ENCODE measurements at places on chromosomes 5 and 9.

- DNase-seq: no peak
Observed at GRCh38 chr5:164466033-164466432, 960.6 kb downstream of the MAT2B start.

DNA sequence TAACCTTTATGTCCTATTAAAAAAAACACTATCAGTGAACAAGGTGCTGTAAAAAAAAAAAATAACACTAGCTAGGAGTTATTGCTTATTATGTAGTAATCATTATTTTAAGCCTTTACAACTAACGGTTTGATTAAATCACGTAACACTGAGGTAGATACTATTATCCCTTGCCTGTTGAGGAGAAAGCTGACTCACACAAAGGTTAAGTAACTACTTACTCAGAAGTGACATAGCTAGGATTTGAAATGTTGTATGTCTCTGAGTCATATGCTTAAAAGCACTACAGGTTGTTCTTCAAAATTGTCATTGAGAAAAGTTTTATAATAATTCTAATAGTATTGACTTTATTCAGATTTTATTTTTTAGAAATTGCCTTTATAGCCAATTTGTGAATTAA, 8.8 kb downstream of the TENT2 start:
- DNase-seq: peak; percentile 11

DNA sequence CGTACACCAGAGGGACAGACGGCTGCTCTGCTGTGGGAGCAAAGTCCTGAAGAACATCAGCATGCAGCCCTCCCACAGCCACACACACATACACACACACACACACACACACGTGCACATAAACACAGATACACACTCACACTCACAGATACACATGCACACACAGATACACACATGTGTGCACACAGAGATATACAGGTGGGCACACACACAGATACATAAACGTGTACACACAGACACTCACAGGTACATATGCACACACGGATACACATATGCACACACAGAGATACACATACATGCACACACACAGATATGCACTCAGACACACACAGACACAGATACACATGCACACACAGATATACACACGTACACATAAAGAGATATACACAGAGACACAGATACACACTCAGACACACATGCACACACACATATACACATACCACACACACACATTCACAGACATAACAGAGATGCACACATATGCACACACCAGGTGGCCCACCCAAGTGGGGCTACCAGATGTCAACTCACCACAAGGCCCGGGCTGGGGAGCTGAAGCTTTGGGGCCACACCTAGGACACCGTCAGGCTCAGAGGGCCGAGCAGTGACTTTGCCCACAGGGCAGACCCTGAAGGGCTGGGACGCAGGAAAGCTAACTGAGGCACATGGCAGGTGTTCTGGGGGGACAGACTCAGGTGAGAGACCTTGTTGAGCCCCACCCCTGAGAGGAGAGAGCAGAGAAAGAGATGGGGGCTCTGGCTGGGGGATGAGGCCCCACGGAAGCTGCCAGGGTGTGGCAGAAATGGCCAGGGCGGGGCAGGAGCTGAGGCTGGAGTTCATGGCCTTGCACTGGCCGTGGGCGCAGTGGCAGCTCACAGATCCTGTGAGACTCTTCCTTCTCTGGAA, 148.6 kb upstream of the PPP1R26 start:
- no peak for DNase-seq

- DNase-seq: no peak
Observed at GRCh38 chr5:5101676-5102075, 38.5 kb upstream of the ADAMTS16 start.

DNA sequence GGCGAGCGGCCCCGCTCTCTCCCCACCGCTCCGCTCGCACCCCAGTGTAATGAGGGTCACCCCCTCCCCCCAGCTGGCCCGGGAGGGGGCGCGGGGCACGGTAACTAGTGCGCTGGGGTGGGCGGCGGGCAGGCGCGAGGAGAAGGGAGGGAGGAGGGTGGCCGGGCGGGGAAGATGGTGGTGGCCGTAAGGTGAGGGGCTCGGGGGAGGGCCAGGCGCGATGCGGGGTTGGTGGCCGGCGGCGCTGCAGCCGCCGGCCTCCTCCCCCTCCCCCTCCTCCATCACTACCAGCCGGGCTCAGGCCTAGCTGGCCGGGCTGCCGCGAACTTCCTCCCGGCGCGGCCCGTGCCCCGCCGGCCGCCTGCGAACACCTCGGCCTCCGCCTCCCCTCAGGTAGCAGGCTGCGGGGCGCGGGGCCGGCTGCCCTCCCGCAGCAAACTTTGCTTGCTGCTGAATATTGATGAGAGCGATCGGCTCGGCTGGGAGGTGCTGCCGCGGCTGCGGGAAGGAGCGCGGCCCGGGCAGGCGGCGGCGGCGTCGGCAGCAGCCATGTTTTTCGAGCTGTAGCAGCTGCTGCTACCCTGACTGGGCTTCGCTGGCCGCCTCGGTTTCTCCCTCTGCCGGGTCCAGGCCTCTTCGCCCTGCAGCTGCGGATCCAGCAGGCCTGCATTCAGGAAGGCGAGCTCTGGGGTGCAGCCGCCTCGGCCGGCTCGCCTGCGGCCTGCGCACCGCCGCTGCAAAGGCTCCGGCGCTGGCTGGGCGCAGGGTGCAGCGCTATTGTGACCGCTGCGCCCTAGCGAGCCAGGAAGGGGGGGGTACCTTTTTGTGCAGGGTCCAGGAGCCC, 502 bp downstream of the NSD1 start:
- DNase-seq: peak; percentile 45

DNA sequence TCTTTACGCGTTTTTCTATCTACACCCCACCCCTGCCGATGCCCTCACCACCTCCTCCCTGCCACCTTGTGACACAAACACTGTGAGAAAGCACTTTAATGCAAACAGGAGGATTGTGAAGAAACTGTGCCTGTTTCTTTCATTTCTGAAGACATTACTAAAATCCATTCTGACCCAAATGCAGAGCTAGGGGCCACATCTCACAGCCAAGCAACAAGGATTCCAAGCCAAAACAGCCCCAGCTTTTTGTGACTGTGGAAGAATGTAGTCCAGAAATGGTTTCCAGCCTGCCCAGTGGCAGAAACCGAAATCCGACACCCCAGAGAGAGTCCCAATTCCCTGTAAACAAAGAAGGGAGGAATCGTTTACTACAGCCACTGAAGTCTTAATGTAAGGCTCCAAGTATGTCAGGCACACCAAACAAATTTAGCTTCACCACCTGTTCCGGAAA, 190.9 kb downstream of the TTC39B start:
- no peak for DNase-seq

DNA sequence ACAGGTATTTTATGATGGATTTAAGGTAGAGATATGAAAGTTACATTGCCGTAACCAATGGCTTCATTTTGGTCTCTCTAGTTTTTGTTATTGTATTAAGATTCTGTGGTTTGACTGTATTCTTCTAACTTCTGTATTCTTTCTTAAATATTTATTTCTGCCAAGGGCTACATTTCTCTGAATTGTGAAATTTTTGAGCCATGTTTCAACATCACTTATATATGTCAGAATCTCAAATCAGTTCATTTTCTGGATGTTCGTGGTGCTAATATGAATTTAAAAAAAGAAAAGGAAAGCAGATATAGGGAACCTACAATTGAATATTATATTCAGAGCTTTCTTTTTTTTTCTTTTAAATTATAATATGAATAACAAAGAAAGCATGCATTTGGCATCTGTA, 142.7 kb downstream of the ANXA1 start:
- DNase-seq: no peak

DNA sequence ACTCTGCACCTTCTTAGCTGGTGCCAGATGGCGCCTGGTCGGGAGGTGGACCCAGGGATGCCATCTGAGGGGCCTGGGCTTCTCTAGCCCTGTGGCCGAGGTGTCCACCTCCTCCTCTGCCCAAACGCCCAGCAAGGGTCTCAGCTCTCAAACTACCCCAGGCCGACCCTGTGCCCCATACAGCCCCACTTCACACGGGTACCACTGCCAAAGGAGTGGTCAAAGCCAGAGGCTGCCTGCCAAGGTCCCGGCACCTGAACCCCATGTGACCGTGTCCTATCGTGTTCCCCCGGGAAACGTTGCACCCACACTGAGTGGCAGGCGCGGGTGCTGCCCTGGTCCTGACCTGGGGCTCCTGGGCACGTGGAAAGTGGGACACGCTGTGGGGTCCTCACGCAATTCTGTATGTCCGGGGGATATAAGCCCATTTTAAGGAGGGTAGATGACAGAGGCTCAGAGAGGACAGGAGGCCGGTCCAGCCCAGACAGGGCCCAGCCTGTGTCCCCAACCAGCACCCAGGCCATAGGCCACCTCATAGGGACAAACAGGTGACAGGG, 1.9 kb downstream of the ENTPD8 start:
- DNase-seq: no peak

GRCh38 chr9:116370556-116370955, 217.0 kb downstream of the PAPPA start:
- no peak for DNase-seq

- DNase-seq: no peak
Observed at GRCh38 chr5:31630931-31631330, 8.0 kb upstream of the PDZD2 start.

- peak; percentile 63 for DNase-seq
Observed at GRCh38 chr5:180860273-180860886, 696 bp downstream of the ZFP62 start.

DNA sequence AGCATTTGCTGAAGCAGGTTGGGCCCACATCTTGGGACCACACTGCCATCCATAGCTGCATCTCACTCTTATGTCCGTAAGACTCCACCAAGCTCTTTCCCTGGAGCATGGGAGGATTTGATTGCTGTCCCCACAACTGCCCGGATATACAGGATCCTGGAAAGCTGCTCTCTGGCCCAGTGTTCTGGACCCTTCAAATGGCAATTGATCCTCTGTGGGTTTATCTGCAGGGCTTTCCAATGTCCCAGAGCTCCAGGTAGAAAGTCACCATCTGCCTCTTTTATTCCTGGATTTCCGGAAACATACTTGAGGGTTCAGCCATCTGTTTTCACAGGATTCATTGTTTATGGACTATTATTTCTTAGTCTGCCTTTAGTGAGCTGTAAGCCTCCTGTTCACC, 214.6 kb downstream of the SREK1 start:
- no peak for DNase-seq

DNA sequence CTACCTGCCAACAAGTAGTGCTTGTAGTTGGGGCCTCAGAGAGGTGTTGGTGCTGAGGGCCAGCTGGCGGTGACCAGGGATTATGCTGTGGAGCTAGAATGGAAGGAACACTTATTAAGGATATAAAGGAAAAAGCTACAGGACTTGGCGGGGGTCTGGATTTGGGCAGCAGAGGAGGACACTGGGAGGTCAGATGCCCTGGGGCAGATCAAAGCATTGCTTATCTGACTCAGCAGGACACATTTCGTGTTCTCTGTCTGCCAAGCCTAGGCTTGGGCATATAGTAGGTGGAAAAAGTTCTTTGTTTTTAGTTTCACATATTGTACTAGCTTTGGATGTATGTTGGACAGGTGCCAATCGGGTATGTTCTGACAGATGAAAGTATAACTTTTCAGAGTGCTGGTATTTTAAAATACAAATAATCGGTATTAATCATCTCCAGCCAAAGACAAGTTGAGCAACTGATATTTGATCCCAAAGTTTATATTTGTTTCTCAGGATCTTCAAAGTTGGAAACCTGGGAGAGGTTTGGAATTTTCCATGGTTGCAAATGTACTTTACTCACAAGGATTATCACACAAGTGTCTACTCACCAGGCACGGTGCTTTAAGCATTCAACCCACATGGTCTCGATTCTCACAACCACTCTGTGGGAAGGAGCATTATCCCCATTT, 69.4 kb downstream of the IQGAP2 start:
- DNase-seq: peak; percentile 15

DNA sequence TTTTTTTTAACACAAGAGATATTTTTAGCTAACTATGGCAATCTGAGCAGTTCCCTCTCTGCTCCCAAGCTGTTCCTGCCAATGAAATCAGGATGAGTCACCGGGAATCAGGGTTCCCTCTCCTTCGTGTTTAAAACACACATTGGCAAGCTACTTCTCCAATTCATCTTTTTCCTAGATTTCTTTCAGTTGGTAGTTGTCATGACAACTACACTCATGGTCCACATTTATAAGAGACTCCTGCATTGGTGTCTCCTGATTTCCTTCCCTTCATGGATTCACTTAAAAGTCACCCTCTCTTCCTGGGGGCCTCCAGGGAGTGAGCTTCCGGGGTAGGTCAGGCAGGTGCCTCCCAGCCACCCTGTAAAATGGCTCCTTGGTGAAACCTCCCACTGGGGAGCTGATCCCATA, 72.3 kb upstream of the NIPAL4 start:
- no peak for DNase-seq

- DNase-seq: no peak
Observed at GRCh38 chr9:16103620-16104397, 551.0 kb downstream of the CCDC171 start.

DNA sequence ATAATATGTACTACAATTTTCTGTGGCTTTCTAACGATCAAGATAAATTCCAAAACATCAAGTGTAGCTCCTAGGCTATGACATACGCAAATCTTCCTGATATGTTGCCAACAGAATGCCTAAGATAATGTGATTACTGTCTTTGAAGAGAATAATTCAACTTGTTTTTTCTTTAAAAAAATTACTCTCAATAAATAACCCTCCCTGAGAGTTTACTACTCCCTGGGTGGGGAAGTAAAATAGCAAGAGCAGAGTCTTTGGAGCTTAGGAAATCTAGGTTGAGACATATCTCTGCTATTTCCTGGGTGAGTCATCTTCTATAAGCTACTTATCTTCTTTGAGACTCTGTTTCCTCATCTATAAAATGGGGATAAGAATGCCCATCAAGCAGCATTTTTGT, 201.2 kb downstream of the ACTL7B start:
- DNase-seq: no peak

DNA sequence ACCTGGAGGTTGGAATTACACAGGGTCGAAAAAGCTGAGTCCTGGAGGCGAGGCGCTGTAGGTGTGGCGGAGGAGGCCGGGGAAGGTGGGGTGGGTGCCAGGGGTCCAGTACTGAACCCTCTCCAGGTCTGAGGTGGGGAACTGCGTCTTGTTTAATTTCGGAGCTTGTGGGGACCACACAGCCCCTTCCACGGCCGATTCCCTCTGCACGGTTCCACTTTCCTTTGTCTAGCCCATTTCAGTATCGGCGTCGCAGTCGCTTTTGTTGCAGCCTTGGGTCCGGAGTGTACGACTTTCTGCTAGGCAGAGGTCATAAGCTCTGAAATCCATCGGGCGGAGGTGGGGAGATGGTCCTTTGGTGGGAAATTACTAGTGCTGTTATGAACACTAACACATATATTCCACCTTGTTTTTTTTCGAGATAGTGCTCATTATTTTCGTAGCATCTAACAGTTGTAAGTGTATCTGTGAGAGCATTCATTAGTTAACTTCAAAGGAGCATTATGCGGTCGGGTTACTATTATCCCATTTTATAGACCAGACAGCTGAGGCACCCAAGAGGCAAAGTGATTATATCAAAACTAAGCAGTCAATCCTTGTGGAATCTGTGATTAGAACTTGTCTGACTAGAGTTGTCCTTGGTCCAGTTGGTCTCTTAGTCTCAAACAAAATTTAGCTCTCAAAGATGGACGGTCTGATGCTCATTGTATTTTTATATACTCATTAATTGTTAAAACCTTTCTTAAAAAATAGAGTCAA, 737 bp downstream of the RNF180 start:
- no peak for DNase-seq
